ENCODE measurements at places on chromosomes 7 and 10.

DNA sequence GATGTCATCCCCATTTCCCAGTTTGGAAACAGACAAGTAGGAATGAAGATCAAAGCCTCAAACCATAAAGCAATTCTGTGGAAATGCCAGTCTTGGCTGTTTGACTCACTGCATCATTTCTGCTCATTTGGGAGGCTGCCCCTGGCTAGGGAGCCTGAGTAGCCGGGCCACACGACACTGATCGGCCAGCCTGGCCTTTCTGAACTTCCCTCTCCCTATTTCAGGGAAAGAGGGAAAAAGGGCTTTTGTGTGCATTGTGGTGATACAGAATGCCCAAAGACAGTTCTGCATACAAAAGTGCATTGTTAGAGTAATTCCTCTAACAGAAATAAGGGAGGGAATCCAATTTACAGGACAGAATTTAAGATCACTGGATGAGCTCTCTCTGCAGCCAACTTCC lies 41.7 kb upstream of the OPALIN start:
- no peak for DNase-seq

- peak; percentile 53 for DNase-seq
Measured at GRCh38 chr7:91940171-91940570, 491 bp upstream of the AKAP9 start.

GRCh38 chr10:77597560-77597959 lies 40.0 kb downstream of the KCNMA1 start:
- DNase-seq, result no peak

DNA sequence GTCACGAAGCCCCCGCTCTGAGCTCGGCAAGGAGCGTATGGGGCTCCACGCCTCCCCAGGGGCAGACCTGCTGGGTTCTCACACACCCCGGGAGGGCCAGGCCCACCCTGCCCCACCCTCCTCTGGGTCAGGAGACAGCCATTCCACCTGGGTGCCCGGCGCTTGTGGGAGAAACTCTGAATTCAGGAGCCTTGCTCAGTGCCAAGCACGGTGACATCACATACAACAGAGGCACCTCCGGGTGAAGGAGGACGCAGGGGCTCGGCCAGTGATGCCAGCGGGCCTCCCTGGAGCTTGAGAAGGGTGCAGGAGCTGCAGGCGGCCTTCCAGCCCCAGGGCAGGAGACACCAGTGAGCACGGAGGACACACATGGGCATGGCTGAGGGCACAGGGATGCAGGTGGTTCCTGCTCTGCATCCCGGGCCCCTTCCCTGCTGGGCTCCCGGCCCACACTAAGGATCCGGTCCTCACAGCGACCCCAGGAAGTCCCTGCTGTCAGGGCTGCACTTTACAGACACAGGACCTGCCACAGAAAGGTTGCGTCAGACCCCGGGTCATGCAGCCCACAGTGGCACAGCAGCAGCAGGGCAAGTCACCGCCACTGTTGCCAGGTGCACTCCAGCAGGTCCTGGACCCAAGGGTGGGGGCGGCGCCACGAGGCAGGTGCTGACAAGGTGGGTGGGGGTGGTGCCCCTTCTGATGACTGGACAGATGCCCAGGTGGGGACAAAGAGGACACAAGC lies 108.0 kb downstream of the MAD1L1 start:
- no peak for DNase-seq

GRCh38 chr7:74482629-74483401 lies 29.1 kb downstream of the GTF2IRD1 start:
- no peak for DNase-seq

DNA sequence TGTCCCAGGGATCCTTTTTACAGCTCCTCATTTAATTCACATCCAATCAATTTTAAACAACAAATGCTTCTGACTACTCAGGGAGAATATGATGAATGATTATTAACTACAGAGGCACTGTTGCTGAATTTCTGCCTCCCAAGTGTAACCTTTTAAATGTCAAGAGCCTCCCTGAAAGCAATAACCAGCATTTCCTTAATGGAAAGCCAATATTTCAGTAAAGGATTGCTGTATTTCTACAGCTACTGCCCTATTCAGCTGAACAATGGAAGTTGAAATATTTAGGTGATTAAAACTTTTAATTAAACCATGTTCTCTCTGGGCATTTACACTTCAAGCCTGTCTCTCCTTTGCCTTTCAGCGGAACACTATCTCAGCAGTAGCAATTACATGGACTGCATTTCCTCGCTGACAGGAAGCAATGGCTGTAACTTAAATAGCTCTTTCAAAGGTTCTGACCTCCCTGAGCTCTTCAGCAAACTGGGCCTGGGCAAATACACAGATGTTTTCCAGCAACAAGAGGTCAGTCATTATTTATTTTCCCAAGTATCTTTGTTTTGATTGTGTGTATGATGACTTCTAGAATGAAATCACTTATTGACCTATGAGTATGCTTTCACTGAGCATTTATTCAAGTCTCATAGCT lies 304.7 kb downstream of the BICC1 start:
- DNase-seq, result no peak

- no peak for DNase-seq
Measured at GRCh38 chr7:6628045-6628444, 9.1 kb upstream of the ZNF316 start.

DNA sequence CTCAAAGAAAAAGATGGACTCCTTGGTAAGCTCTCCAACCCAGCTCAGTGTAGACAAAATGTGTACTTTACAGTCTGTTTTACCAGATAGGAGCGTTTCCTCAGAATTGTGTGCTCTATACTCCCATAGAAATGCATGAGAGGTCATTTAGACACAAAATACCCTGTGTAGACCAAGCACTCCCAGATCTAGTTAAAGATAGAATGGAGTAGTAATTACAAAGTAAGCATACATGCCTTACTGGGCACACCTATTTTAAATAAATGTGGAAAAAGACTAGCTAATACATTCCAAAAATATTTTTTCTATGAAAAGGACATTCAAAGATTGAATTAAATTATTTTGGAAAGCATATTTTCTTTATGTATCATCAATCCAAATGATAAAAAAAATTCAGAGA lies 271.9 kb upstream of the DGKB start:
- no peak for DNase-seq

- no peak for DNase-seq
Measured at GRCh38 chr7:127252377-127252713, 396 bp downstream of the GRM8 start.

DNA sequence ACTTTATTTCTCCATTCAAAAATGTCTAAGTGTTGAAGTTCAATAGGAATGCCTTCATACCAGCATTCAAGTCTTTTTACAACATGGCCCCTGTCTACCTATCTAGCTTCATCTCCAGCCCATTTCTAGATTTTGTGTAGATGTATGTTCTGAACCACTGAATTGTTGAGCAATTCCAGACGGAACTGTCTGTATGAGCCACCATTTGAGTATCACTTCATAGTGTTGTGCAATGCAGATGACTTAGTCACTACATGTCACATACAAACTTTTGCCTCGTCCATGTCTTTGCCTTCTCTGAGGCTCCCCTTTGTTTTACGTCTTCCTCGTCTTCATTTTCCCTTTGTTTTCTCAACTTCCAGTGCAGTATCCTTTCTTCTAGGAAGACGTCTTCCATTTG lies 118.1 kb downstream of the INHBA start:
- no peak for DNase-seq

DNA sequence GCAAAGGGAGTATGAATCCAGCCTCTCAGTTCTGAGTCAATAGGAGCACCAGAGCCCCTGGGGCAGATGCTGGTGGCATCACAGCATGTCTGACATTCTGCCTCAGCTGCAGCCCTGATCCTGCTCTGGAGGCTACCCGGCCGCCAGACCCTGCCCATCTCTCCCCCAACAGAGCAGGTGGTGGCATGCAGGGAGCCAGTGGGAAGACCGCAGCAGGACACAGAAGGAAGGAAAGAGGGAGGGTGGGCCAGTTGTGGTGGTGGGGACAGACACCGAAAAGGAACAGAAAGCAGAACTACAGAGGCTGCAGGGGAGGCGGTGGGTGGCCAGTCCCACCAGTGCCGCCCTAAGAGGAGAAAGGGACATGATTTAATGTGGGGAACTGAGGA lies 35.3 kb downstream of the BLNK start:
- no peak for DNase-seq

GRCh38 chr10:75009426-75009825 lies 102.0 kb upstream of the SAMD8 start:
- no peak for DNase-seq

GRCh38 chr7:4774658-4775249 lies 669 bp upstream of the AP5Z1 start:
- DNase-seq, result no peak

DNA sequence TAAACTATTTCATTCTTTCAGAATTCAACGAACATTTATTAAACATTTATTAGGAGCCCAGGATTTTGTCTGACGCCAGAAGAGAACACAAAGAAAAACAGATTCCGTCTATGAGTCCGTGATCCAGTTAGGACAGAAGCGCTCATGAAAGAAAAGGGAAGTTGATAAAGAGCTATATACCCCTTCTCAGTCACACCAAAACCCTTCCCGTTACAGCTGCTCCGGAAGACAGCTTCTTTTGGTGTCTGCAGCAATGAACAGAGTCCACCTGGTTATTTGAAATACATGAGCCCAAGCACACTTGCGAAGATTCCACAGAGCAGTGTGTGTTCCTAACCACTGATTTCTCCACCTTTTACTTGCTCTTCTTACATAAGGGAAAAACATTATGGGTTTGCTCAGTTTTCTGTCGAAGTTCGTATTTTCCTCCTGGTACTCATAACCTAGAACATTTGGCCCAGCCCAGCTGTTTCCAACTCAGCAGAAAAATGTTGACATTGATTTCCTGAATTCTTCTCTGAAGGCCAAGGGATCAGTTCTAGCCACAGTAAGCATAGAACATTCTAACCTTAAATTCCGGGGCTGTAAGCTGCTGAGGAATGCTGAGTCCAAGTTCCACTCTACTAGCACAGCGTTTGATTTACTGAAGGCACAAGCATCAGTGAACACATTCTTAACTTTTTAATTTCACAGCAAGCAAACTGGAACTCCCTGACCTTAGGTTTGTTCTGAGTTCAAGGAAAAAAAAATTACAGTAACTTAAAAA lies 206.5 kb downstream of the SORCS1 start:
- DNase-seq, result no peak

DNA sequence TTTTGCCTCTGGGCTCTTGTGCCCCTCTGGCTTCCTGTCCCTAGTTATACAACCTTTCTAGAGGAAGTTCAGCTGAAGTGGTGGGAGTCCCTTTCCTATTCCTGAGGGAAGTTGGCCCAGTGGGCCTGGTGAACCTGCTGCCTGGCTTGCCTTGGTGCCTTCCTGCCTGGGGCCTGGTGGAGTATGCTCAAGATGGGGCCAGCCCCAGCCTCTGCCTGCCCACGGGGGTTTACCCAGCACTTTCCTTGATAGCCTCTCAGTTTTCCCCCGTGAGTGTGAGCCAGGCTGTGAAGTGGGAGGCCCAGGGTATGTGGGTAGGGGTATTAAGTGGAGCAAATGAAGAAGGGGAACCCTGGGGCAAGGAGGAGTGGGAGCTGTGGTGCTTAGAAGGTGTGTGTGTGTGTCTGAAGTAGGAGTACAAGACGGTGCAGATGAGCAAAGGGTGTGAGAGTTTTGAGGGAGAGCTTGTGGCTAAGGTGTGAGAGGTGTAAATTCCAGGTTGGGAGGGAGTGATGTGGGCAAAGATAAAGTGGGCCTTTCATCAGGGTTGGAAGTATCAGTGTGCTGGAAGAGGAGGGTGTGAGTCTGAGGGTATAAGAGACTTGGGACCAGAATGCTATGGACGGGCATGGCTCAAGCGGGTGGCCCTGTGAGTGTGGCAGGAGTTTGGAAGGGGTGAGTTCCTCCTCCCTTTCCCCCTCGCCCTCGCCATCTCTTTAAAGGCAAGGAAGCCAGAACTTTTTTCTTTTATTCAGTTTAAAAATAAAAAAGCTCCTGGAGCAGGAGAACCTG lies 10.9 kb upstream of the PAX2 start:
- DNase-seq, result no peak

GRCh38 chr7:111485701-111486380 lies 76.5 kb downstream of the IMMP2L start:
- DNase-seq, result no peak

- no peak for DNase-seq
Measured at GRCh38 chr7:16210171-16210570, 211.2 kb downstream of the CRPPA start.

GRCh38 chr7:26779978-26780595 lies 84.3 kb downstream of the SKAP2 start:
- DNase-seq, result no peak

- DNase-seq, result no peak
Measured at GRCh38 chr10:32038777-32039176, 17.4 kb downstream of the KIF5B start.

GRCh38 chr7:121187222-121187621 lies 141.6 kb upstream of the WNT16 start:
- no peak for DNase-seq

- no peak for DNase-seq
Measured at GRCh38 chr7:72058579-72058978, 353.6 kb downstream of the CALN1 start.

GRCh38 chr7:142774826-142775225 lies 4.1 kb downstream of the PRSS2 start:
- no peak for DNase-seq

- DNase-seq, result peak; percentile 50
Measured at GRCh38 chr10:92242910-92243671, 47.8 kb downstream of the CPEB3 start.

DNA sequence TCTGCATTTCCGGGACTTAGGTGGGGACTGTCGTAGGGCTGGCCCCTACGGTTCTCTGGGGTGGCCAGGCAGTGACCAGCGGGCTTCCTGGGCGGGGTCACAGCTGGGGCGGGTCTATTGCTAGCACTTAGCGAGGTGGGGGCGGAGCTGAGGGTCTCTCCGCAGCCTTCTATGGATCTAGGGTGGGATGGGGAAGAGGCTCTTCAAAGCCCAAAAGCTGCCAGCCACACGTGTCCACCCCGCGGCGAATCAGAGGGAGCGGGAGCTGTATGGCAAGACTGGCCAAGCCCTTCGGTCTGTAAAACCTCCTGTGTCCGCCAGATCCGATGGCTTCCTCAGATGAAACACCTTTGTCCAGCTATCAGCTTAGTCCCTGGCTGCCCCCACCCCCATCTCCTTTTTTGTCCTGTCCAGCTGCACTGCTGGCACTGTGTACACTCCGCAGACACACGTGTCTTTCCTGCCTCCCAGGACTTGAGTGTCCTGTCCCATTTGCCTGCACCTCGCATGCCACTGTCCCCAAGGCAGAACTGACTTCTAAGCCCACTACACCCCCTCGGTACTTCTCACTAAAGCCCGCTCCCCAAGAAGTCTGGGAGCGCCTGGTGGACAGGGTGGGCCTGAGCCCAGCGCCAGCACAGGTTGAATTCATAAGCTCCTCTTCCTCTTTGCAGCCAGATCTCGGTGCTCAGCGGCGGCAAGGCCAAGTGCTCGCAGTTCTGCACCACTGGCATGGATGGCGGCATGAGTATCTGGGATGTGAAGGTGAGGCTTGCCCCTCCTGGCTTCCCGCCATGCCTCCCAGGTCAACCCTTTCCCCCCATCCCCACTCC lies 14.8 kb downstream of the PDAP1 start:
- no peak for DNase-seq

DNA sequence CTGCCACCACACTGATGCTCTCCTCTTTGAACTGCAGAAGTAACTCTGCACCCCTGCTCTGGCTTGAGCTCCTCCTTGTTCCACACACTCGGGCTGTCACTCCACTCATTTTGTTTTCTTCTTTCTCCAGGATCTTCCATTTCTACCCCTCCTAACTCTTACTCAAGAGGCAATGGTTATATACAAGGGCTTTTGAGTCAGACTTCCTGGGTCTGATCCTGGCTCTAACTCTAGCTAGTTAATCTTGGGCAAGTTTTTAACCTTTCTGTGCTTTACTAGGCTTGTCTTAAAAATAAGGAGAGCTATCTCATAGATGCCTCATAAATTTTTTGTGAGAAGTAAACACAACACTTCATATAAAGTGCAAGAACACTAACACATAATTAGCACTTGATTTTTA lies 45.3 kb upstream of the GNAI1 start:
- DNase-seq, result no peak

GRCh38 chr7:140155428-140155827 lies 21.4 kb downstream of the KDM7A start:
- no peak for DNase-seq

All from activated CD8-positive, alpha-beta memory T cell treated with anti-CD3 and anti-CD28 coated beads, Interleukin-2, amount 10 ng/mL, durations not matched to agents 7 days and 5 days (primary cell).